ENCODE measurements at places on chromosomes 4 and X. TPM values are rescaled to one million over a fixed set of nuclear protein-coding genes. Genes with fewer than 3 reads are reported as not detected.

DNA sequence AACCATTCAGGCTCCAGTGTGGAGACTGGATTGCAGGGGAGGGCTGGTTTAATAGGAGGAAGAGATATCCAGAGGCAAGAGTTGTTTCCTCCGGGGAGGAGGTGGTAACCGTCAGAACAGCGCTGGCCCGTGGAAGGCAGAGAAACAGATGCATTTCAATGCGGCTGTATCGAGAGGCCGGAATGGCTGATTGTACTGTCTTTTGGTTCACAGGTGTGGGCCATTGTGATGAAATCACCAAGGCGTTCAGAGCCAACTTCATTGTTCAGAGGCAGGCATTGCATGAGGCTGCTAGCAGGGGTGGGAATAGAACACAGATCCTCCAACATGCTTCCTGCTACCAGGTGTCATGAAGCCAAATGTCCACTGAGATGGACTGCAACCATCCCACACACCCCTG lies 53.0 kb downstream of the SHOX start:
- no peak for DNase-seq

DNA sequence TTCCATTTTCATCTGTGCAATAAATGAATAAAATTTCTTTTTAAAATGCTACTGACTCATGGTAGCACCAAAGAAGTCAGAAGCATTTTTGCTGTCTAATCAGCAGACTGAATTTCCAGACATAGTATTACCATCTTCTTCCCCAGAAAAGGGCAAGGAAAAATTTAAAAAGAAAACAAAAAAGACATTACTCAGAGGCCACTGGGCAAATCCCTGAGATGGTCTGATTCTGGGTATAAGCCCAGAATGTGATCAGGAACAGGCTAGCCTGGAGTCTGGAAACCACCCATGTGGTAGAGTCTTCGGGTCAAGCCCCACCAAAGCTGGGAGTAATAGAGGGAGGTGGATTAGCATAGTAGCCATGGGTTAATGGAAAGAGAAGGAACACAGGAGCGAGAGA lies 342.8 kb downstream of the FBXW7 start:
- DNase-seq, result no peak

SYTL4 gene
- 11.4 TPM for total RNA-seq

LRIT3 gene
- 0.65 TPM for total RNA-seq

DNA sequence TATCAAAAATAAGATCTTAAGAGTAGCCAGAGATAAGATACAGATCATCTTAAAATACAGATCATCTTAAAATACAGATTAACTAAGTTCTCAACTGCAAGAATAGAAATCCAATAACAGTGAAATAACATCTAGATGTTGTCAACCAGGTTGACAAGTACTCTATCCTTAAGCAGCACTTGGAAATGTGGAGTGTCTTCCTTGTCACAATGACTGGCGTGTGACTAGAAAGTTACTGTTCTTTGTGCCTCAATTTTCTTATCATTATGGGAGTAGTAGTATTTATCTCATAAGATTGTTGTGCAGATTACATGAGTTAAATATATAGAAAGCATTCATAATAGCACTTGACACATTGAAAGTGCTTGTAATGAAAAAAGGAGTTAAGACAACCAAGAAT lies 25.8 kb upstream of the HPGDS start:
- no peak for DNase-seq

Measured in ureter (tissue), 1 donor.